ENCODE measurements at places on chromosomes 6 and 20.

GRCh38 chr6:120899932-120900331, 434.3 kb downstream of the TBC1D32 start:
- no peak for DNase-seq

DNA sequence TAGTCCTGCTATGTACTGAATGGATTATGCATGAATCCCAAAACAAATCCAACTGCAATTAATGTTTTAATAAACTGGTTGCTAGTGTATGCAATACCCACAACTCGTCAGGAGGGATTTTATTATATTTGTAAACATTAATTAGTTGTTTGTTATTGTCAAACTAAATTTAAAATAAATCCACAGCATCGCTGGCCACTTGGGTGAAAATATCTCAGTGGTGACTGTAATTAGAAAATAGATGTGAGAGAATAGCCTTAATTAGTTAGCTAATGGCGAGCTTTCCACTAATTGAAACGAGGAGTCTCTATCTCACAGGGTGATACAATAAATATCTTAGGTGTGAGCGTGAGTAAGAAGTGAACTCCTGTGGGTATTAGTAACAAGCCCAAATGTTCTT, 176.8 kb downstream of the LINC00237 start:
- no peak for DNase-seq

- DNase-seq = no peak
Observed at GRCh38 chr6:158911746-158912480, 88.1 kb downstream of the RSPH3 start.

DNA sequence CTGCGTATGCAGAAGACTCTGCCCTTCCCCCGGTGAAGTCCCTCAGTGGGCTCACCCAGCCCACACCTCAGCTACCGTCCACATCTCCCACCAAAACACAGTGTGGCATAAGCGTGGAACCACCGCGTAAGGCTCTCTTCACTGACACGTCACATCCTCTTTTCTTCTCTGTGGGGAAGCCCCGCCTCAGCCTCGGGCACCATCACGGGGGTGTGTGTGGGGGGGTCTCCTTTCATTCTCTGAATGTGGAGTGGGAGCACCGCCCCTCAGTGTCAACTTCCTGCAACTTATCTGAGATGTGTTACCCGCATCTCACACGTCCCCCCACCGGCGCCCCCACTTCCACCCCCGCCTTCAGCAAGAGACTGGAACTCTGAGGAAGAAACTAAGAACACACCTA, 388.4 kb upstream of the JARID2 start:
- DNase-seq = no peak

GRCh38 chr20:31861385-31862156, 8.8 kb downstream of the DUSP15 start:
- DNase-seq = peak; percentile 97

DNA sequence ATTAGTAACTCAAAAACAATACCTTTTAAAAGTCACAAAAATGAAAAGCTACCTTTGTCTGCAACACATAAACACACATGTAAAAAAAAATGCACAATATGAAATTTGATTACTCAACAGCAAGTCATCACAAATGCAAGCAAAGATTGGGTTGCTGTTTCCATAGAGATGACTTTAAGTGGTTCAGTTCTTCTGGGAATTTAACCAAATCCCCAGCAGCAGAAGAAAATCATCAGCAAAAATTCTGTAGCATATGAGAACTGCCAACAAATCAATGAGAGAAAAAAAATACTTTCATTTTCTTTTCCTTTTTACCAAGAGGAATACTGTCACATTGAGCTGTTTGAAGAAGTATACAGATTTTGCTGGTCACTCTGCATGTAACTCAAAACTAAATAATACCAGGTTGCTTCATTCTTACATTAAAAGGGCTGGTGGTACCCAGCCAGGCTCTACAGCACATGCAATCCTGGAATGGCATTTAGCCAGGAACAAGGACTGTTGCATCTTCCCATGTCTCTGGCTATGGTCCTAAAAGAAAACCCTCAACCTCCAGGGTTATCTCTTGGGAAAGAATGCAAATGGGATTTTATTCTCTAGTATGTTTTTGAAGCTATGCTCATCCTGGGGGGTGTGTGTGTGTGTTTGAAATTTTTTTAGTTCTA, 158.3 kb downstream of the OPRM1 start:
- no peak for DNase-seq

- no peak for DNase-seq
Observed at GRCh38 chr20:38931984-38932383, 5.8 kb downstream of the FAM83D start.

- DNase-seq = no peak
Observed at GRCh38 chr6:63864671-63865318, 229.2 kb downstream of the PHF3 start.

GRCh38 chr6:27081188-27081587, 166.3 kb upstream of the PRSS16 start:
- no peak for DNase-seq

- no peak for DNase-seq
Observed at GRCh38 chr6:168789699-168790098, 348.7 kb downstream of the SMOC2 start.

DNA sequence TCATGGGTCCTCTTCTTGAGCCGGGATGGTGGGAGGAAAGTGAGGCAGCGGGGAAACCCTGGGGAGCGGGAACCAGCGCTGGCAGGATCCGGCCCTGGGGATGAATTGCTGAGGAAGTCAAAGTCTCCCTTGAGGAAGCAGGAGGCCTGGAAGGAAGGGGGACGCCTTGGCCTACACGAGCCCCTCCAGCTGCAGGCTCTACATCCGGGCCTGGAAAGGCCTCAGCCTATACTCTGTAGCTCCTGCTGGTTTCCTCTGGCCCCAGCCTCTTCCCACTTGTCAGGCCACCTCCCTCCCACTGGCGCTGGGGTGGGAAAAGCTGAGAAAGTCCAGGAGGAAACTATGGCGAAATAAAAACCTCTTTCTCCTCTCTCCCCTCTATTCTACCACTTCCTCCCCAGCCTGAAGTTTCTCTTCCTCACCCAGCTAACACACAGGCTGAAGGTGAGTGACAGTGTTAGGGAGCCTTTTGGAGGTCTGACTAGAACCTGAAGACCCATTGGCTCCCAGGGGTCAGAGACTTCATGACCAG, 14.9 kb downstream of the TREML2 start:
- no peak for DNase-seq

DNA sequence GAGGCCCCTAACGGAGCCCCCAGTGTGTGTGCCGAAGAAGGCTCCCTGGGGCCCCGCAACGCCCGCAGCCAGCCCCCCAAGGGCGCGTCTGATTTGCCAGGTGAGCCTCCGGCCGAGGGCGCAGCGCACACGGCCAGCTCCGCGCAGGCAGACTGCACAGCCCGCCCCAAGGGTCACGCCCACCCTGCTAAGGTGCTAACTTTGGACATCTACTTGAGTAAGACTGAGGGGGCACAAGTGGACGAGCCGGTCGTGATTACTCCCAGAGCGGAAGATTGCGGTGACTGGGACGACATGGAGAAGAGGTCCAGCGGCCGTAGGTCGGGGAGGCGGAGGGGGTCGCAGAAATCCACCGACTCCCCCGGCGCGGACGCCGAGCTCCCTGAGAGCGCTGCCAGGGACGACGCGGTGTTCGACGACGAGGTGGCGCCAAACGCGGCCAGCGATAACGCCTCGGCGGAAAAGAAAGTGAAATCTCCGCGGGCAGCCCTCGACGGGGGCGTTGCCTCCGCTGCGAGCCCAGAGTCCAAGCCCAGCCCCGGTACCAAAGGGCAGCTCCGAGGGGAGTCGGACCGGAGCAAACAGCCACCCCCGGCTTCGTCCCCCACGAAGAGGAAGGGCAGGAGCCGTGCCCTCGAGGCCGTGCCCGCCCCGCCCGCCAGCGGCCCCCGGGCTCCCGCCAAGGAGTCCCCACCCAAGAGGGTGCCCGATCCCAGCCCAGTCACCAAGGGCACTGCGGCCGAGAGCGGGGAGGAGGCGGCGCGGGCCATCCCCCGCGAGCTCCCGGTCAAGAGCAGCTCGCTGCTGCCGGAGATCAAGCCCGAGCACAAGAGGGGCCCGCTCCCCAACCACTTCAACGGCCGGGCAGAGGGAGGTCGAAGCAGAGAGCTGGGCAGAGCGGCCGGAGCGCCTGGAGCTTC, 117.0 kb downstream of the RTN4IP1 start:
- no peak for DNase-seq

- DNase-seq = no peak
Observed at GRCh38 chr6:26249707-26249956, 115.4 kb upstream of the BTN3A2 start.

DNA sequence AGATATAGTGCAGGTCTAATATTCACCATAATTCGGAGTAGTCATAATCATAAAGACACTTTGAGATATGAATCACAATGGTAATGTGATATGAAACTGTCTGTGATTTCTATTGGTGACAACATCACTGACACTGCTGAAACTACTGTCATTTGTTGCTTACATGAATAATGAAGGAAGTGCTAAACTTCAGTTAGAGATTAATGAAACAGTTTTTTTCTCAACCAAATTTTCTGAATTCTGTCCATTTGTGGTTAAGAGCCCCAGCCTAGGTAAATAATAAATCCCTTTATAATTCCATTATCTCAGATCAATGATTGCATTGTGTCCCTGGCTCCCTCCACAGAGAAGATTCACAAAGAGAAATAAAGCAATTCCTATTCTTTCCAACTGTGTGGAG, 122.6 kb downstream of the HIVEP2 start:
- DNase-seq = no peak

GRCh38 chr6:125918681-125919566, 37.6 kb upstream of the HINT3 start:
- DNase-seq = no peak

GRCh38 chr20:63098195-63098810, 91.5 kb upstream of the BHLHE23 start:
- DNase-seq = no peak

- DNase-seq = no peak
Observed at GRCh38 chr20:64035933-64036345, at the start of gene C20orf204. C20orf204 (plus strand) TSS chr20:64036182; CDS start chr20:64036324, 142 bp downstream.

- no peak for DNase-seq
Observed at GRCh38 chr6:122709922-122710512, 69.5 kb upstream of the FABP7 start.

GRCh38 chr20:10565191-10565921, 108.4 kb downstream of the JAG1 start:
- DNase-seq = no peak

DNA sequence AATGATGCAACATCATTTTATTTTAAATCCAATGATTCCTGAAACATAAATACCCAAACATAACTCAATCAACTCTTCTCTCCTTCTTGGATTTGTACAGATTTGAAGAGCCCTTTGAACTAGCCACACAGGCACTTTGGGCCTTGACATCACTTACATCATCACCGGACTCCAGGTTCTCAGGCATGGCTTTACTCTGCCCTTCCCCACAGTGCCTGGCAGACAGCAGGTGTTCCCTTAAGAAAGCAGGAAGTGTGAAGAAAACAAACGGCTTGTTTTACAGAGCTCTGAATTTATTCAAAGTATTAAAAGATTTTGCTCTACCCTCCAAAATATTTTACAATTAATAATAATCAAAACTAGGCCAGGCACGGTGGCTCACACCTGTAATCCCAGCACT, 54.8 kb upstream of the GCM1 start:
- no peak for DNase-seq

DNA sequence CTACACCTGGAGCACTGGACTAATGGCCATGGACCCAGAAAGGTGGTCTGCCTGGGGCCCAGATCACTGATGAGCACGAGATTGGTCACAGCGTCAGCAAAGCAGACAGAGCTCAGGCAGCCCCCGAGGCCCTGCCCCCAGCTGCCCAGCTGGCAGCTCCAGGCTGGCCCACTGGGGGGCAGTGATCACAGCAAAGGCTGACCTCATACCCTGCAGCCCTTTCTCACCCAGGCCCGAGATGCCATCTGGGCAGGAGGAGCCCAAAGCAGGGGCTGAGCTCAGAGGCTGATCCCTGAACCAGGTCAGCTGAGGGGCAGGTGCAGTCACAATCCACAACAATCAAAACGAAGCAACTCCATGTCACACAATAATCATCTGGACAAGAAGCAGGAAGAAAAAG, 4.1 kb downstream of the MAP1LC3A start:
- peak; percentile 46 for DNase-seq

DNA sequence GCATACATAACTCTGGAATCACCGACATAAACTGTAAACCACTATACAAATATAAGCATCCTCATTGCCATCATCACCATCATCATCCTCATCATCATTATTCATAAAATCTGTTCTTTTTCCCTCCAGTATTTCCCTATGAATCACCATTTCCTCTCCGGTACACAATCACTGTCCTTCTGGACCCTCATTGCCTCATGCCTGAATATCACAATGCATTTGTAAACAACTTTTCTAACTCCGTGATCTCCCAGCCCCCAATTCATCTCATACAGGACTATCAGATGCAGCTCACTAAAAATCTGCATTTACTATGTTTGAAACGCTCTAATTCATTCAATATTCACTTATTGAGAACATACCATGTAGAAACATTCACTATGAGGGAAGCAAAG, 339.7 kb downstream of the TBC1D32 start:
- DNase-seq = no peak

DNA sequence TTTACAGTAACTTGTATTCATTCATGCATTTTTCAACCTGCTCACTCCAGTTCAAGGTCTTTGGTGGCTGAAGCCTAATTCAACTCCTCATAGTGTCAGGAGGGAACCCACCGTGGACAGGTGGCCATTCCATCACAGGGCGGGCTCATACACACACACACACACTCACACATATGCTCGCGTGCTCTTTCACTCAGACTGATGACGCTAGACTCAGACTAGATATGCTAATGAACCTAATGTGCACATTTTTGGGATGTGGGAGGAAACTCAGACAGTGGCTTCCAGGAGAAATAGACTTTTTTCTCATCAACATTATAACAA, 56.7 kb downstream of the TRIM27 start:
- DNase-seq = no peak

DNA sequence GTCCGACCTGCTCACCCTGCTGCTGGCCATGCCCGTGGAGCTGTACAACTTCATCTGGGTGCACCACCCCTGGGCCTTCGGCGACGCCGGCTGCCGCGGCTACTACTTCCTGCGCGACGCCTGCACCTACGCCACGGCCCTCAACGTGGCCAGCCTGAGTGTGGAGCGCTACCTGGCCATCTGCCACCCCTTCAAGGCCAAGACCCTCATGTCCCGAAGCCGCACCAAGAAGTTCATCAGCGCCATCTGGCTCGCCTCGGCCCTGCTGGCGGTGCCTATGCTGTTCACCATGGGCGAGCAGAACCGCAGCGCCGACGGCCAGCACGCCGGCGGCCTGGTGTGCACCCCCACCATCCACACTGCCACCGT, 885 bp downstream of the NTSR1 start:
- DNase-seq = no peak

DNA sequence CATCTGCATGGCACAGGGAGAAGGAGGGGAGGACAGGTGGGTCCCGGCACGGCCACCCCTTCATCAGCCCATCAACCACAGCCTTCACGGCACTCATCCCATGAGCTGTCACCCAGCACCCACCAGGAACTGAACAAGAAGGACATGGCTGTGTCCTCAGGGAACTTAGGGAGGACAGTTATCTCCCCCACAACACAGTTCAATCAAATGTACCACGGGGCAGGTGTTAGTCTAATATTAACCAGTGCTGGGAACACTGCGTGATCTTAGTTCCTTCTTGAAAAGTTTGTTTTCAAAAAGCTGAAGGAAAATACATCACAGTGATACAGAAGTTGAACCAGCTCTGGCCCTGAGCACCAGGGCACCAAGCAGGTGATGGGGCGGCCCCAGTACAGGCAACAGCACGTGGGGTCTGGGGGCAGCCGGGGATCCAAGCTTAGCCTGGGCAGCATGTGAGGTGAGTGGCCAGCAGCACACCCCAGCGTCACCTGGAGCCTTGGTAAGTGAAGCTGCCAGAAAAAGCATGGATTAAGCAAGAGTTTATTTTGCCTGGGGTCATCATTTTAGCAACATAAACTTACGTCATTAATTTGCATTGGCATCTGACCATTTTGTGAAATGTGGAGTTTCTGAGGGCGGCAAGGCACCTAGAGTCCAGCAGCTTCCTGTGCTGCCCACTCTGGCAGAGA, 35.5 kb upstream of the AFDN start:
- no peak for DNase-seq
